ENCODE measurements at places on chromosomes 5 and 9.

DNA sequence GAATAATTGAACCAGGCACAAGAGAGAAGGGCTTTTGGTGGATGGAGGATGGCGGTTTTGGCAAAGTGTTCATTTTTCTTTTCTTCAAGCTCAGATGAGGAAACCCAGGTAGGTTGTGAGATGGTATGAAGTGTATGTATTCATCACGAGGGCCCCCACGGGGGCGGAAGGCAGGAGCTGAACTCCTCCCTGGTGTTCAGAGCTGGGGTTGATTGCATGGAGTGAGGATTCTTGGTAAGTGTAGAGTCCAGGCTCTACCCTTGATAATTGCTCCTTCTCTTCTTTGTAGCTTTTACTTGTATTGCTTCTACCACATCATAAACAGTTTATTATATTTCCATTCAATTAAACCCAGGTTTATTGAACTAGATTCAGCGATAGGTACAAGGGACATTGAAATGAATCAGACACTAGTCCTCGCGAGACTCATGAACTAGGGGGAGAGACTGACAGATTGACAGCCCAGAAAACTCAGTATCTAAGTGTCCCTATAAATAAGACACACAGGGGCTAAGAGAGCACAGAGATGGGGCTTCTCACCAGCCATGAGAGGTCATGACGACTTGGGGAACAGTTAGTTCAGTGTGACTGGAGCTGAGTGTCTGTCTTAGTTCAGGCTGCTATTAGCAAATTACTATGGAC, 116.7 kb upstream of the KLF4 start:
- no peak for DNase-seq

DNA sequence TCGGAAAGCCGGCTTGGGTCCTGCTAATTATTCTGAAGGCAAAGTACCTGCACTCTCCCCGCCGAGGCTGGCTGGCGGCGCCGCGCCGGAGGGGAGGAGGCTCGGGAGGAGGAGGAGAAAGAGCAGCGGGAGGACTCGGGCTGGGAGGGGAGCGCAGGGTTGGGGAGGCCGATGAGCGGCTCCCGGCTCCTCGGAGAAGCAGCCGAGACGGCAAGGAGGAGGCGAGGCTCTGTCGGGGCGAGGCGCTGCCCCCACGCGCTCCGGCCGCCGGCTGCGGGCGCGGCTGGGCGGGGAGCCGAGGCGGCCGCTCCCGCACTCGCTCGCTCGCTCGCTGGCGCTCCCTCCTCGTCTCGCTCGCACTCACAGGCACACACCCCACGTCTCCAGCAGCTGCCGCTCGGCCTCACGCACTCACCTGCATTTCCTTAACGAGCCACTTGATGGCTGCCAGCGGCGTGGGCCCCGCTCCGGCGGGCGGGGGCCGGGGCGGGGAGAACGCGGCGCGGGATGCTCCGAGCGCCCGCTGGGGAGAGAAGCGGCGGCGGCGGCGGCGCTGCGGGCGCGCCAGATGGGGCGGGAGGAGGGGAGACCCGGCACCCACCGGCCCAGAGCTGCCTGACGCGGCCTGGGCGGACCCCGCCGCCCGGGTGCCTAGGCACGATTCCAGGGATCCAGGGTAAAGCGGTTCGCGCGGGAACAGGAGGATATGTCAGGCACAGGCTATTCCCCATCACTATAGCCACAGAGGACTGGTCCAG, at the start of gene PTPRD:
PTPRD (minus strand) TSS at position 362 of the 758 bp plus-strand sequence.
- peak; percentile 72 for DNase-seq

GRCh38 chr5:7377761-7378160, 18.2 kb upstream of the ADCY2 start:
- DNase-seq: no peak

GRCh38 chr5:121668635-121669034, 183.0 kb upstream of the FTMT start:
- no peak for DNase-seq

GRCh38 chr9:76571743-76572146, 112.8 kb downstream of the GCNT1 start:
- no peak for DNase-seq
